Epithelial cell of proximal tubule (primary cell): ENCODE measurements at places on chromosomes 3 and 15. TPM values are rescaled to one million over a fixed set of nuclear protein-coding genes. Genes with fewer than 3 reads are reported as not detected.

GRCh38 chr3:114669614-114670013 lies 375.8 kb downstream of the TIGIT start:
- no peak for DNase-seq

DNA sequence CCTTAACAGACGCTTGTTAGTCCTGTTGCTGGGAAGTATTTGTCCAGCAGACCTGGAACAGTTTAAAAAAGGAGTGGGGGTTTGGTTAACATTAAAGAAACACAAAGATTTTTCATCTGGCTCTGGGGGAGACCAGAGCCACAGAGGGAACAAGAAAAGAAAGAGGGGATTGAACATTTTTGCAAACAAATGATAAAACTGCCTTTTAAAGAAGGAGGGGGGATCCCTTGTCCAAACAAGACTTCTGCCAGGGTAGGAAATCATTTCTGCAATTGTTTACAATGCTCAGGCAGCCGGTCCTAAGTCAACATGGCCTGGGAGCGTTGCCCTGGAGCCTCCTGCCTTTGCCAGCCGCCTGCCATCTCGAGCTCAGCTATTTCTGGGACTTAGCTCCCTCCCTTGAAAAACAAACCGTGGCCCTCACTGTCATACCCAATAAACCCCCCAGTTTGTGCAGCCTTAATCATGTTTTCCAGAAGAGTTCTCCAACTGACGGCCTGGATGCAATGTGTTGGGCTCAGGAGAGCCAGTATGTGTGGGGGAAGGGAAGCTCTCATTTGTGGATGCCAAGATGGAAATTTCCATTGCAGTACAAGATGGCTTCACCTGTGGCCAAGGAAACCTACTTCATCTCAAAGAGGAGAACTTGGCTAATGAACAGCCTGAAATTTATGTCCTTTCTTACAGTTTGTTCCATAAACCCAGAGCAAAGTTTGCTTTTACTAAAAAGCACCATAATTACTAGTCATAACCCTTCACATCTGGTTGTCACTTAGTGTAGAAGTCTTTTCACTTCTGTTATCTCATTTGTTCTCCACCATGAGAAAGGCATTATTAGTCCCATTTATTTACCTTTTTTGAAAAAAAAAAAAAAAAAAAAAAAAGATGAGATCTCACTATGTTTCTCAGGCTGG lies 75.9 kb upstream of the RNU6-1 start:
- DNase-seq: no peak

GRCh38 chr3:190016966-190017365 lies 103.7 kb downstream of the P3H2 start:
- no peak for DNase-seq

RASSF1 gene
- total RNA-seq: 27.0 and 31.5 TPM in 2 replicates

DNA sequence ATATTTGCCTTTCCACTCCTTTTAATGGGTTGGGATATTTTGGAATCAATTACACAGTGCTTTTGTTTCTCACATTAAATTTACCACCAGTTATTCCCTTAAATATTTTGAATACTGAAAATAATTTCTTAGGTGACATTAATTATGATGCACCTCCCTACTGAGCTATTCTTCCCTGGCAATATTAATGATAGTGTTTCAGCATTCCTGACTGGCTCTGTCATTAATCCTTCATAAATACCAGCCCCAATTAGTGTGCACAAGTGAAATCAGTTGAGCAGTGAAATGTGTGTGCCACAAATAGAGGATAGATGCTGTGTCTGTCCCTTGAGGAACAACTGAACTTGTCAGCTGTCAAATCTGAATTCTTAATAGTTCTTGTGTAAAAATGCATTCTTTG lies 304.0 kb downstream of the CACNA2D3 start:
- no peak for DNase-seq
